ENCODE measurements at places on chromosomes 13 and 19.

DNA sequence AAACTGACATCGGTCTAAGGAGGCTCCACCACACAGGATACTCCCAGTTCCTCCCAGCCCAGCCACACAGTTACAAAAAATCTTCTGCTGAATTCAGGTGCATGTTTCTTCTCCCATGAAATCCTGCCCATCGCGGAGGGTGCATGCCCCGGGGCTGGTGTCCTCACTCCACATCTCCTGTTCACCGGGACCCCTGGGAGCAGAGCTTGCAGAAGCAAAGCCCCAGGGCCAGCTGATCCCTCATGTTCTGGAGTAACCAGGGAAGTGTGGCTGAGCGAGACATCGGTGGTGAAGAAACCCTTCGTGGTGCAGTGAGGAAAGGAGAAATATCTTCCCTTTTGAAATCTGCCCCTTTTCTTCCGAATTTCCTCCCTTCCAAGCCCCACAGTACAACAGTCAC lies 904 bp upstream of the SIGLEC9 start:
- H3K4me1 ChIP-seq = peaks cover 28% of the 10 kb centered on the region
- H3K27me3 ChIP-seq = no peaks in the 10 kb centered on the region
- peak overlapping the region; percentile 32 for H3K27ac ChIP-seq
- no peak for DNase-seq
- H3K4me3 ChIP-seq = no peak overlapping the region

GRCh38 chr13:49218493-49219051 lies 1.6 kb upstream of the MLNR start:
- DNase-seq = no peak
- no peak overlapping the region for H3K27ac ChIP-seq
- peaks cover 18% of the 10 kb centered on the region for H3K4me1 ChIP-seq
- H3K36me3 ChIP-seq = no peaks in the 10 kb centered on the region

- no peak for DNase-seq
- no peak overlapping the region for H3K4me3 ChIP-seq
- no peaks in the 10 kb centered on the region for H3K36me3 ChIP-seq
Observed at GRCh38 chr13:70964874-70965273, 856.6 kb upstream of the KLHL1 start.

- no peak for DNase-seq
- H3K36me3 ChIP-seq = no peaks in the 10 kb centered on the region
- no peaks in the 10 kb centered on the region for H3K4me1 ChIP-seq
- H3K4me3 ChIP-seq = no peak overlapping the region
- no peak overlapping the region for H3K27ac ChIP-seq
- H3K27me3 ChIP-seq = peaks cover 34% of the 10 kb centered on the region
Observed at GRCh38 chr13:110127986-110128511, 178.9 kb downstream of the COL4A1 start.

DNA sequence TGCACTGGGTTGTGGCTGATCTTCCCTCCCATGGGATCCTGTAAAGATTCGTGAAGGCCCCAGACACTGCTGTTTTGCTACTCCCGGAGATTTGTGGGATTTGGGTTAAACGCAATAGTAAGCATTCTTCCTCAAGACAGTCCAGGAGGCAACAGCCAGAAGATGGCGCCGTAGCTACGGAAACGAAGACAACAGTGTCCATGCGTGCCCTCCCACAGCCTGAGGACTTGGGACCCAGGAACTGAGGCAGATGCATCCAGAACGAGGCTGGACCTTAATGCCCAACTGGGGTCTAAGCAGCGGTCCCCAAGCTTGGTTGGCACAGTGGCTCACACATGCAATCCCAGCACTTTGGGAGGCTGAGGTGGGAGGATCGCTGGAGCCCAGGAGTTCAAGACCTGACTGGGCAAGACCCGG lies 57.6 kb upstream of the ZNF507 start:
- H3K36me3 ChIP-seq = no peaks in the 10 kb centered on the region
- no peak overlapping the region for H3K4me3 ChIP-seq
- peak; percentile 3 for DNase-seq
- H3K27me3 ChIP-seq = peaks cover 2% of the 10 kb centered on the region
- no peaks in the 10 kb centered on the region for H3K4me1 ChIP-seq
- no peak overlapping the region for H3K27ac ChIP-seq

All from thymus (tissue), 14 donors.